H7 (cell line): ENCODE measurements at places on chromosomes 1 and 21. TPM values are rescaled to one million over a fixed set of nuclear protein-coding genes. Genes with fewer than 3 reads are reported as not detected.

The ITLN2 gene
- total RNA-seq = 2.7 and 5.2 TPM in 2 replicates

The LRIG2 gene
- total RNA-seq = 22.6 and 33.9 TPM in 2 replicates

The TAL1 gene
- 0.07 and 0.70 TPM in 2 replicates for total RNA-seq

The NMNAT2 gene
- 1.6 and 5.2 TPM in 2 replicates for total RNA-seq

The CFHR5 gene
- not detected in 2 replicates for total RNA-seq

The RNU1-2 gene
- total RNA-seq = under 0.01 TPM in 2 replicates

The ACKR1 gene
- total RNA-seq = 0.22 TPM in 1 of 2 replicates, not detected in the other

The AMY2A gene
- not detected in 2 replicates for total RNA-seq

DNA sequence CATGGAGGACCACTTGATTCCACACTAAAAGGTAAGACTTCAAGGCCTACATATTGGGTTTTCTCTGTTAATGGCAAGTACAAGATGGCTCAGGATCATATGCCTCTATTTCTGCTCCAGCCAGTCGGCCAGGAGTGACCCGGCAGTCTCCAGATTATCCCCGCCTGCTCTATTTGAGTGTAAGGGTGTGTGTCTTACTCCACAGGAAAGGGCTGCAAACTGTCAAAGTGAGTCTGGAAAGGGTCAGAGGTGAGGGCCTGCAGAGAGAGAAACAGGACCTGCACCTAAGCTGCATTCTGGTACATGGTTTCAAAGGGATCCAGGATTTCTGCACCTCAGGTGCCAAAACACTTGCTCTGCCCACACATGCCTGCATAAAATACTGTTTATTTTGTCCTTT is 9.2 kb downstream of the ZNF692 start:
- no peak for DNase-seq

DNA sequence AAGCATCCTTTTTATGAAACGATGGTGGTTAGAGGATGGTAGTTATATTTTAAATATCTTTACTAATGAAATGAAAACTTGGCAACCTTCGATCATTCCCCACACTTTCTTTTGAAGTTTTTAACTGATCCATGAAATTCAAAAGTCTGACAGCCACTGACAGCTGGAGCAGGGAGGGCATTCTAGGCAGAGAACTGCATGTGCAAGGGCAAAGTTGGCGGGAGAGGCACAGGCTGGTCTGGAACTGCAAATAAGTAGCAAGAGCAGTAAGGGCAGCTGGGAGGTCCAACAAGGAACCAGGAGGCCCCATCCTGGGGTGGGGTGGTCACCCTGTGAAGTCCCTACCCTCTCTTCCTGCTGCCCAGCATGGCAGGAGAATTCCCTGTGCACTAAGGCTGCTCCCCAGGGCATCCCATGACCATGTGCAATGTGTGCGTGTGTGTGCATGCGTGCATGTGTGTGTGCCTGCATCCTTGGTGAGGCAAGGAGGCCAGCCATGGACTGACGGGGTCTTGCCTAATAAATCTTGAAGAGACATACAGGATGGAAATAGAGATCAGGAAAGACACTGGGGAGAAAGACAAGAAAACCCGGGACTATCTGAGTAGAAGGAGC is 33.1 kb upstream of the FOXO6 start:
- DNase-seq = no peak

GRCh38 chr1:202029171-202029665 is 18.8 kb downstream of the ELF3 start:
- no peak for DNase-seq

- no peak for DNase-seq
Observed at GRCh38 chr1:165924117-165924516, 96.7 kb downstream of the UCK2 start.

DNA sequence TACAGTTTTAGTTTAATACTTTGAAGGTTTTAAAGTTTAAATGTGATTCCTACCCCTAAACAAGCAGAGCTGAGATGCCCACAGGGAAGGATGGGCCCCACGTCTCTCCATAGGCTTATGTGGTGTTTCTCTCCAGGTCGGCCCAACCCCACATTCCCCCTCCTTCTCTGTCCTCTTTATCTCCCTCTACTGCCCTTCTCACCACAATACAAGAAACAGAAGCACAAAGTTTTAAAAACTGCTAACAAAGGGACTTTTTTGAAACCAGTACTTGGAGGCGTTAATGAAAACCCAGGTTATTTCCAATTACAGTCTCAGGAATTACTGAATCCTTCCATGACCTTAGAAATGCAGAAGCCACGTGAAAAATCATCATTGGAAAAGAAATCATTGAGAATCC is 324.0 kb downstream of the NTNG1 start:
- DNase-seq = no peak

DNA sequence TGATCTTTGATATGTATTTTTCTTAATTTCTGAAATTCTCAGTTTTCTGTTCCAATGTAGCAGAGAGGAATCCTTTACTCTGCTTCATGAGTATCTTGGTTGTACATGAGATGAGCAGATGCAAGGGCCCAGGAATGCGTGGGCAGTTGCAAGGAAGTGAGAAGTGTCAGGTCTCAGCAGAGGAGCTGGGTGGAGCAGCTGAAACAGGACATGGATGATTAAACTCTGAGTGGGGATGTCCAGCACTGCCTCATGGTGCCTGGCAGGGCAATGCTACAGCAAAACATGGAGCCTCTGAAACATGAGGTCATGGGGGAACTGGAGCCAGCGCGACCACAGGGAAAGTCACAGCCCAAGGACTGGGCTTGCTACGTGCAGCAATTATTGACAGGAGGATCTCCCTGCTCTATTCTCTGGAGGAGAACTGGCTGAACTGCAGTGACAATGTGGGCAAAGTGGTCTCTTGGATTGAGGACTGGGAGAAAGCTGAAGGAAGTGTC is 48.4 kb downstream of the COLGALT2 start:
- DNase-seq = no peak

DNA sequence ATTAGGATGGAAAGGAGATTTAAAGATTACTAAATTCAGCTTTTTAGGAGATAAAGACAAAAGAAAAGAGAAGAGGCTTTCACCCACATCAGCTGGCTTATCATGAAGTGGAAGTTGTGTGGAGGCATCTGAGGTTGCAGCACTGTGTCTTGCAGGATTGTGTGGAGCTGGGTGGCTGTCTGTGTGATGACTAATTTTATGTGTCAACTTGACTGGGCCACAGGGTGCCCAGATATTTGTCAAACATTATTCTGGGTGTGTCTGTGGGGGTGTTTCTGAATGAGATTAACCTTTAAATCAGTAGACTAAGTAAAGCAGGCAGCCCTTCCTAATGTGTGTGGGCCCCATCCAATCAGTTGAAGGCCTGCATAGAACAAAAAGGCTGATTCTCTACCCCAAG is 3.9 kb downstream of the KCNA10 start:
- DNase-seq = no peak

- DNase-seq = no peak
Observed at GRCh38 chr21:17536381-17536780, 23.5 kb downstream of the CXADR start.

DNA sequence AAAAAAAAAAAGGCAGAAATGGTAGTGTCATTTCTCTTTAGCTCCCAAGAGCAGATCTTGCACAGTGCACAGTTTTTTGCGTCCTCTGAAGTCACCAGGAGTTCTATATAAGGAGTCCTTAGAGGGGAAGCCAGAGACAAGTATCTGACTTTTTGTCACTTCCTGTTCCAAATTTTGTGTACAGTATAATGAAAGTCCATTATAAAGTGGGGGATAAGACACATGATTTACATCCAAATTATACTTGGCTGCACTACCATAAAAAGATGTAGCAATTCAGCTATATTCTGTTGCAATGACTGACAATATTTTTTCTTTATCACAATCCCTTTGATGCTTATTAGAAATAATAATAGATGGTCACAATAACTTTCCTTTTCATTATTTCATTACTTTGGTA is 1276.9 kb upstream of the ADGRL2 start:
- DNase-seq = no peak

GRCh38 chr1:246418565-246419312 is 88.3 kb downstream of the SMYD3 start:
- DNase-seq = no peak

GRCh38 chr1:225942574-225942973 is 1.6 kb upstream of the LEFTY2 start:
- DNase-seq = peak; percentile 28

DNA sequence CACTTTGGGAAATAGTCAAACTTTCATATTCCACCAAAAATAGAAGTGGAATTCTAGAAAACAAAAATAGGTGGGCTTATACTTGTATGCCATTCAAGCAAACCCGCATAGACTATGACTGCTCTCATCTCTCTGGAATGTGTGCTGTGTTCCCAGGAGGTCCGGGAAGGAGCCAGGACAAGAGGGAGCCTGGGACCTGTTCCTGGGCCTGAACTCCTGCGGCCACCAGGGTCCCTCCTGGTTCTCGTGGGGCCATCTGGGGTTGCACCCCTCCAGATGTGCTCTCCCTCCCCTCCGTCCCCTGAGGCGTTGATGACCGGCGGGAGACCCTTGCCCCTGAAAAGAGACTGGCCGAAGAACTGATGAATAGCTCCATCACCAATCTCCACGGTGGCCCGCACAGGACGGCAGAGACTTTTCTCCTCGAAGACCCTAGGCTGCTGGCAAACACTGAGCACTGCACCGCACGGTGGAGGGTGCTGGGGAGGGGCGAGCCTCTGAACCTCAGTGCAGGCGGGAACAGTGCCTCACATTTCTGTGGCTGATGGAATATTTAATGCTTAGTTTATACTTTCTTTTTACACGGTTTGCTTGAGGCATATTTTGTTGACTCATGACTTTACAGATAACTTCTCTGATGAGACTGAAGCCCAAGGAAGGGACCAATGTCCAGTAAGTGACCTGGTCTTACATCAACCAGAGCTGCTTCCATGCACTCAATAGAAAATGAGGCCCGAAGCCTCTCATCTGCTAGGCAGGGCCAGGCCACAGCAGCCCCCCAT is 9.6 kb upstream of the ADARB1 start:
- peak; percentile 59 for DNase-seq

GRCh38 chr1:150973836-150974579 is 627 bp downstream of the CERS2 start:
- peak; percentile 85 for DNase-seq

- DNase-seq = no peak
Observed at GRCh38 chr1:24416666-24417391, 1.2 kb downstream of the NIPAL3 start.

DNA sequence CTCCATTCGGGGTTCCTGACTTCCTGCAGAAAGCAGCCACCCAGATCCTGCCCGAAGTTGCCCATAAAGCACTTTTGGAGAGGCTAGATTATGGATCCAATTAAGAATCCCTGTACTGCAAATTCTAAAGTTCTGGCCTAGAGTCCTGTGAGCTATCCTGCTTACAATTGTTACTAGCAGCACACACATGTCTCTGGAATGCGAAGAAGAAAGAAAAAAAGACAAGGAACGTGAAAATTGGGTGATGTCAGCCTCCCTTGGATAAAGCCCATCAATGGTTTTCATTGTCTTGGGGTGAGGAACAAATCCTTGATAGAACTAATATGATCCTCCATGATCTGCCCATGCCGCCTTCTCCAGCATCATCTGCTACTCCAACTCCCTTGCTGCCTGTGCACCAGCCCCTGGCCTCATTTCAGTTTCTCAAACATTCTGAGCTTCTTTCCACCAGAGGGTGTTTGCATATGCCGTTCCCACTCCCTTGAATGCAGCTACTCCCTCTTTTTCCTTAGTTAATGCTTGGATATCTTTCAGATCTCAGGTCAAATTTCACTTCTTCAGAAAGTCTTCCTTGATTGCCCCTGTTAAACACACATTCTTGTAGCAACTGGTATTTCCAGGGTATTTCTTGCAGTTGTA is 94.0 kb downstream of the ST6GALNAC5 start:
- DNase-seq = no peak

- no peak for DNase-seq
Observed at GRCh38 chr21:45471525-45472221, 66.7 kb downstream of the COL18A1 start.

GRCh38 chr21:38148046-38148445 is 108.7 kb upstream of the KCNJ15 start:
- no peak for DNase-seq

DNA sequence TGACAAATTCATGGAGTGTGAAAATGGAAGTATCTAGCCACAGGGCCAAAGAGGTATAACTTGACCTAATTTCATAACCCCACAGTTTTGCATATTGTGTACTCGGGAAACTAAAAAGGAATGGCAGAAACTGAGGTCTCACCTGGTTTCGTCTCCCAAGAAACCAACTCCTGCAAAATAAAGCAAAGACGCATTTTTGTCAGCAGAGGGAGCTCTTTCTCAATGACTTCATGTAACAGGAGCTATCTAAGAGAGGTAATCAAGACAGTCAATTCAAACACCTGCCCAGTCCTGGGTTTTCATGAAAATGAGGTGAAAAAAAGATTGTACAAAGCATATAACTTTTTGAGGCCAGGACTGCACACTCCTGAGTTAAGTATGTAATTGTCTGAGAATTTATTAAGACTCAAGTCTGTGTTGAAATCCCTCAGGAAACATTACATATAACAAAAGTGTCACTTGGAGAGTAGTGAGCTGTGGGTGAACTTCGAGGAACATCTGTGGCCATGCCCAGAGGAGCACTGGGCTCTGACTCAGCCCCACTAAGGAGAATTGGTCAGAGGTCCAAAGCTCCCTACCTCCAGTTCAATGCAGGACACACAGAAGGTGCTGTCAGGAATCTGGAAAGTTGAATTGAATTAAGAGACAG is 17.6 kb downstream of the FCRL4 start:
- peak; percentile 47 for DNase-seq

GRCh38 chr1:158362941-158363340 is 9.2 kb downstream of the CD1E start:
- no peak for DNase-seq

DNA sequence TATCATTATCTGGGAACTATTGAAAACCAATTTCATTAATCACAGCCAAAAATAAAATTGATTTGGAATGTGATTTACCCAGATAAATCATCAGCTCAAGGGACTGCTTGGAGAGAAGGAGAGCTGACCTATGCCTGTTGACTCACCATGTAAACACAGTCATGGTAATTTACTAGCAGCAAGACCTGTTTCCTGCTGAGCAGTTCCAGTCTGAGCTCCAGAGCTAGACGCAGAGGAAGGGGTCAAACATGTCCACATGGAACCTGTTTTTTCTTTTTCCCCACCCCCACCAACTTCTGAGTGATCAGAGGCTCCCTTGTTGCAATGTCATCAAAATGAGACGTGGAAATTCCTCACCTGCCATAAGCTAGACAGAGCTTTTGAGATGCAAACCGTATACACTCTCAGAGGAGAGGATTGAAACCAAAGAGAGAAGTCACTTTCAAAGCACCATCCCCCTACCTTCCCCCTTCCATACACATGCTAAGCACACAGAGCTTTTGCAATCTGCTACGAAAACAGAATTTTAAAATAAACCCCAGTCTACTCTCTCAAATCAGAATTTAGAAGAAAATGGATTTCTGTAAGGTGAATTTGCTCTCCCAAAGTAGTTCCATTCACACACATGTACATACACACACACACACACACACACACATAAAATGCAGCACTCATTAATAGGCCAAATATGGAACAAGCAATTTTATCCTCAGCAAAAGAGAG is 55.9 kb upstream of the PTGFRN start:
- peak; percentile 54 for DNase-seq

DNA sequence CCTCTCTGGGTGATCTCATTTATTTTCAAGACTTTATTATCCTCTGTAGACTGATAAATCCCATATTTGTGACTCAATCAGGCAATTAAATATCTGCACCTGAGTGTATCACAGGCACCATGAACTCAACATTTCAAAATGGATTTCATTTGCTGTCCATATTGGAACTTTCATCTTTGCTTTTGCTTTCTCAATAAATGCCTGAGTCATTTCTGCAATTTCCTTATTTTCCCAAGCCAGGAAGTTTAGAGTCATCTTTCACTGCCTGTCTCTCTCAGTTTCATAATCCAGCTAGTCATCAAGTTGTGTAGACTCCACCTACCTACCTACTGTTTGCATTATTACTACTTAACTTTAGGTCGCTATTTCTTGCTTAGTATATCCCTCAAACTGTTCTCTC is 540.9 kb downstream of the LMO4 start:
- no peak for DNase-seq
